ENCODE measurements at places on chromosomes 12 and 14.

- peak; percentile 40 for DNase-seq
Observed at GRCh38 chr12:104371043-104371870, 67.7 kb downstream of the EID3 start.

GRCh38 chr12:129203456-129203855 is 350.2 kb downstream of the GLT1D1 start:
- DNase-seq: no peak

DNA sequence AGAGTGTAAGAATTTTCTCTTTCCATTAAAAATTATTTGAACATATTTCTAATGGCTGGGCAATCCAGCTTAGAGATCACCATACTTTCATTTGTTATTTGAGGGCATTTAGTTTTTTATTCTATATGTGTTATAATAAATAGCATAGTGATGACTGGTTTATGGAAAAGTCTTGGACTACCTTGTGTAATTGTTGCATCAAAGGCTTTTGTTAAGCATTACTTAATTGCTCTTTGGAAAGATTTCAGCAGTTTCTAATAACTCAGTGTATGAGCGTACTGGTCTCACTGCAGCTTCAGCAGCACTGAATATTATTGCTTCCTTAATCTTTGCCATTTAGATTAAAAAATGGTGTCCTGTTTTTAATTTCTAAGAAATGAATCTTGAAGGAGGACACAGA is 22.8 kb downstream of the TMEM19 start:
- DNase-seq: no peak

DNA sequence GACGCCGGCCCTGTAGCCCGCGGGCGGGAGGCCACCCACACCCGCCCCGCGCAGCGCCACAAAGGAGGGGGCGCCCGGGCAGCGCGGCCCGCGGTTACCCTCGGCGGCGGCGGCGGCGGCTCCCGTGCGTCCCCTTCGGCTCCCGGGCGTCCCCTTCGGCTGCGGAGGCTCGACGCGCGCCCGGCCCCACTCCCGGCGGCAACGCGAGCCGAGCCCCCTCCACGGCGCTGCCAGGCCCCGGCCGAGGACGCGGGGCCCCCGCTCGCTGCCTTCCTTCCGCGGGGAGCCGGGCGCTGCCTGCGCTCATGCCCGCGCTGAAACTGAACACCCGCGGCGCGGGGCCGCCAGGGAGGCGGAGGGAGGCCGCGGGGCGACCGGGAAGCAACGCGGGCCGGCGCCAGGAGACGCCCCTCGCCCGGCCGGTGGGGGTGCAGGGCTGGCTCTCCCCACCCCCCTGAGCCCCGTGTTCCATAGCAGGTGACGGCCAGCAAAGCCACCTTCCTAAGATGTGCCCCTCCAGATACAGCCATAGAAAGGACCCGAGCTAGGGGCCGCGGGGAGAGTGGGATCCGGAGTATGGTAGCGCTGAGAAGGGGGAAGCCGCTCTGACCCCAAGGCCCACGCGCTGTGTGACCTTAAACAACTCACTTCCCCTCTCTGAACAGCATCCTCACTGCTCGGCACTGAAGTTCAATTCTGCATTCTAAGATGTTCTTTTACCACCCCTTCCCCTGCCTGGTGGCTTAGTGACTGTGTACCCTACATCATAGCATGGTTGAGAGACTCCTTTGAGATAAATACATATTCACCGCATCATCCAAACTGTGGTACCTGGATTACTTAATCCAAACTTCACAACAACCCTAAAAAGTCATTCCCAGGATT is 42.8 kb downstream of the KDM2B start:
- peak; percentile 36 for DNase-seq

GRCh38 chr12:78004249-78005093 is 173.8 kb downstream of the NAV3 start:
- no peak for DNase-seq

DNA sequence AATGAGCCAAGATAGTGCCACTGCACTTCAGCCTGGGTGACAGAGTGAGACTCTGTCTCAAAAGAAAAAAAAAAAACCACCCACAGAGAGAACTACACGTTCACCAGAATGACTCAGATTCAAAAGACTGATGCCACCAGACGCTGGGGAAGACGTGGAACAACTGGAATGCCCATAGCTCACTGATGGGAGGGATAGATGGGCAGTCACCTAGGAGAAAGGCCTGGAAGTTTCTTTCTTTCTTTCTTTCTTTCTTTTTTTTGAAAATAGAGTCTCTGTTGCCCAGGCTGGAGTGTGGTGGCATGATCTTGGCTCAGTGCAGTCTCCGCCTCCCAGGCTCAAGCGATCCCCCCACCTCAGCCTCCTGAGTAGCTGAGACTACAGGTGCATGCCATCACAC is 10.0 kb upstream of the KLC1 start:
- DNase-seq: no peak

DNA sequence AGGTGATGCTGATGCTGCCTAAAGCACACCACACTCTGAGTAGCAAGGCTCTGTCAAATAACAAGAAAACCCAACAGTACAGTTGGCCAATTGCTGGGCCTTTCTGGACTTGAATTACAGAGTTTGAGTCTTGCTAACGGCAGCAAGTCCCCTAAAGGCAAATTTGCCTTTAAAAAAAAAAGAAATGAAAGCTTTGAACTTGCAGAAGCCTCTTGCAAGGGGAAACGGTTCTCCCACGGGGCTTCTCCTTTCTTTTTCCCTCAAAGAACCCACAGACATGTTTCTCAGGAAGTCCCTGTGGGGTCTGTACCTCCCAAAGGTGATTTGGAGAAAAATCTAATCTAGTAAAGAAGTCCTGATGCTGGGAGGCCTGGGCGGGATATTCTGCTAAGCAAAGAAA is 191.3 kb upstream of the MYL2 start:
- no peak for DNase-seq

GRCh38 chr14:68886109-68886434 is 93.0 kb downstream of the ACTN1 start:
- DNase-seq: no peak

- DNase-seq: peak; percentile 5
Observed at GRCh38 chr12:93616584-93617101, 44.2 kb downstream of the SOCS2 start.

All from lung (tissue), 17 donors.